ENCODE measurements at places on chromosomes 3 and 15.

- DNase-seq = no peak
These were observed 313.2 kb downstream of the AGBL1 start for GRCh38 chr15:86392874-86393273.

DNA sequence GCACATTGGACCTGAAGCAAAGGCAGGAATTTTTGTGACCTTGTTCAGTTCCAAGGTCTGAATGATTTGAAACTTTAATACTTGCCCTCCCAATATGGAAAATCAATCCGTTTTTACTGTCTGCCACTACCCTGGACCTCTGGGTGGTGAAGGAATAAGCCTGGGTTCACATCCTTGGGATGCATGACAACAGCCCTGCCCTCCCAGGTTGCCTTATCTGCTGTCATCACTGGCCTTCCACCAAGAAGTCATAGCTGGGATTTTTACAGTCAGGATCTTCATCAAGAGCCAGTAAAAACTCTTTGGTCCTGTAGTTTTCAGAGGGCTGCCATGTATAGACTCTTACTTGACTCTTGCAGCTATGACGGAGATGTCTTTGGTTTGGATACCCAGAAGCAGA is 128.6 kb downstream of the MYLK start:
- DNase-seq = no peak

GRCh38 chr3:69462826-69463100 is 76.9 kb upstream of the FRMD4B start:
- DNase-seq = no peak

GRCh38 chr15:43509660-43510199 is 7.7 kb upstream of the MAP1A start:
- DNase-seq = no peak

GRCh38 chr3:23320586-23321570 is 117.8 kb downstream of the UBE2E2 start:
- no peak for DNase-seq

All from effector CD8-positive, alpha-beta T cell (primary cell).